Adrenal gland (tissue), 19 donors: ENCODE measurements at places on chromosomes 4 and X. TPM values are rescaled to one million over a fixed set of nuclear protein-coding genes. Genes with fewer than 3 reads are reported as not detected.

DNA sequence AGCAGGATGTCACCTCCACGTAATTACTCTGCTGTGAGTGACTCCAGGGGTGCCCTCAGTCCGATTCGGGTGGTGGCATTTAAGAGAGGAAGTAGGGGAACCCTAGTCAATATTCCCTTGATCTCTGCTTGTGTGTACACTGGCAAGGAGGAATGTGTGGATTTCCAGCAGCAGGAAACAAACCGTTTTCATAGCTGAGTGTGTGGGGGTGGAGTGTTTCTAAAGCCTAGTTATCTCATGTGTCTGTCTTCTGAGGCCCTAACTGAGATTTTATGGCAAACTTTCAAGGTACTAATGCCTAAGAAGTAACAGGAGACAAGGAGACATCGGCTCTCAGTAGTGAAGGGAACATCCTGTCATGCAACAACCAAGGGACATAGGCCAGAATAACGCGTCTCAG lies 6.6 kb upstream of the CLDN24 start:
- H3K4me1 ChIP-seq = no peaks in the 10 kb centered on the region
- H3K27me3 ChIP-seq = peaks cover 2% of the 10 kb centered on the region
- H3K27ac ChIP-seq = no peak overlapping the region
- no peak overlapping the region for H3K4me3 ChIP-seq
- DNase-seq = no peak

DNA sequence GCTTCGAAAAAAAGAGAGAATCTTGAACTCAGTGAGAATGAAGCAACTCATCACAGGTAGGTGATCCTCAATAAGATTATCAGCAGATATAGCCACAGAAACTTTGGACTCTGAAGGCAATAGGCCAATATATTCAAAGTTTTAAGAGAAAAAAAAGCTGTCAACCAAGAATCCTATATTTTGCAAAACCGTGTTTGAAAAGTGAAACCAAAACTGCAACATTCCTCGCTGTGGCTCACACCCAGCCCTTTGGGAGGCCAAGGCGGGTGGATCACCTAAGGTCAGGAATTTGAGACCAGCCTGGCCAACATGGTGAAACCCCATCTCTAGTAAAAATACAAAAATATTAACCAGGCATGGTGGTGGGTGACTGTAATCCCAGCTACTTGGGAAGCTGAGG lies 22.8 kb downstream of the MAD2L1 start:
- H3K4me3 ChIP-seq = no peak overlapping the region
- H3K27me3 ChIP-seq = no peaks in the 10 kb centered on the region
- H3K36me3 ChIP-seq = no peaks in the 10 kb centered on the region

GRCh38 chrX:122272011-122272410 lies 912.1 kb upstream of the GRIA3 start:
- H3K27me3 ChIP-seq = no peaks in the 10 kb centered on the region
- no peaks in the 10 kb centered on the region for H3K36me3 ChIP-seq
- no peak for DNase-seq

DNA sequence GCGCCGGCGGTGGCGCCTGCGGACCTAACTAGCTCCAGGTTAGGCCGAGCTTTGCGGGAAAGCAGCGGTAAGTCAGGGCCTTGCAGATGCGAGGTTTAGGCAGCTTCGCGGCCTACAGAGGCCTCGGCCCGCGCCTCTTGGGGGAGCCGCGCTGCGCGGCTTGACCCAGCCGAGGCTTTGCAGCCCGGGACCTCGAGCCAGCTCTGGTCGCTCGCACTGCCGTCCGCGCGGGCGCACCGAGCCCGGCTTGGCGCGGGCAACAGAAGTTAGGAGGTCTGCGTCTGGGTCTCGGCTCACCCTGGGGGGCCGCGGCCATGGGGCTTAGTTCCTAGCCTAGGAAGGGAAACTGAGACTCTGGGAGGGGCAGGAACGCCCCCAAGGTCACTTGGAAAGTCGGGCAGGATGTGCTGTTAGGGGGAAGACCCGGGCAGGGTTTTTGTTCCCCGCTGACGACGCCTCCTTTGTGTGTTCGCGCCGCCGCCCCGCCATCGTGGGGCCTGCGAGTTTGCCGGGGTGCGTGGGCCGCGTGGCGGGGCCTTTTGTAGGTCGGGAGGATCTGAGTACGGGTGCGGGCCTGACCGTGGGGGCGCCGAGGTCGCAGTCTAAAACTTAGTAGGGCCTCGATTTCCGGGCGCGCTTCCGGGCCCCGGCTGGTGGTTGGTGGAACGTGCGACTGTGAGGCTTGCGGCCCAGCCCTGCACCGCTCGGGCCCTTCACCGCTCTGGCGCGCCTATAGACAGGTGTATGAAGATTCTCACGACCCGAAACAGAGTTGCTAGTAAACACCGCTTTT lies 482 bp downstream of the RNF4 start:
- H3K27me3 ChIP-seq = no peaks in the 10 kb centered on the region
- peak overlapping the region; percentile 91 for H3K27ac ChIP-seq
- peaks cover 16% of the 10 kb centered on the region for H3K4me1 ChIP-seq
- peak; percentile 43 for DNase-seq
- no peaks in the 10 kb centered on the region for H3K36me3 ChIP-seq

- no peak within 1 kb of the TSS for H3K27ac ChIP-seq
- H3K27me3 ChIP-seq = no peaks in the 10 kb centered on the region
Observed at GRCh38 chr4:138242076-138242833, at the start of gene SLC7A11. Gene SLC7A11, minus strand, starts transcription at chr4:138242349. Its CDS starts 280 bp downstream, at chr4:138242069.

DNA sequence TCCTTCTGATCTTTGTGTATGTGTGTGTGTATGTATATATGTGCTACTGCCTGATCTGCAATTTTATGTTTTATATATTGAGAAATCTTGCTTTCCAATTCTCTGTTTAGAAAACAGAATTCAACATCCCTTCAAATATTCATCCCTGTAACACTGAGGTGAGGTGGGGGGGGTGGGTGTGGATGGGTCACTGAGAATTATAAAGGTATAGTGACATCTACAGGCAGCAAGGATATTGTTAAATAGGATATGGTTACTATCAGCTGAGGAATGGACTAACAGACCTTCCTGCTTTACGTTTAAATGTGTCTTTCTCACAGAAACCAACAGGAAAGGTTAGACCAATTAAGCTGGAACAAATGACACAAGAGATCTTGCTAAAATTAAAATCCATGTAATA lies 19.0 kb upstream of the MAGEB2 start:
- peaks cover 5% of the 10 kb centered on the region for H3K27me3 ChIP-seq
- H3K4me3 ChIP-seq = no peak overlapping the region
- no peak overlapping the region for H3K27ac ChIP-seq

- H3K27me3 ChIP-seq = peaks cover 5% of the 10 kb centered on the region
- peak; percentile 84 for DNase-seq
- H3K27ac ChIP-seq = peak overlapping the region; percentile 17
- no peaks in the 10 kb centered on the region for H3K4me1 ChIP-seq
- H3K4me3 ChIP-seq = no peak overlapping the region
Observed at GRCh38 chrX:72094894-72095293, 36.8 kb downstream of the RTL5 start.

DNA sequence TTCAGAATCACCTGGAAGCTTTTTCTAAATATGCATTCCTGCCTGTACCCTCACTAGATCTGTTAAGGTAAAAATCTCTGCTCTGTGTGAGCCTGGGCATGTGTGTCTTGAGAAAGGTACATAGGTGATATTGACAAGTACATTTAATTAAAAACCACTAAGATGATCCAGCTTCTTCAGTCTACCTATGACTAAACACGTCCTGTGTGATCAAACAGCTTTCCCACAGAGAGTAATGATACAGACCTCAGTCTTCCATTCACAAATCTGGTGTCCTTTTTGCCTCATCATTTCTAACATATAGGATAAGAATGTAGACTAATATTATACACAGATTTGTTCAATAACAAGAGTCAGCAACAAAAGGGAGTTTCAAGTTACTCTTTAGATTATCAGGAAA lies 42.6 kb downstream of the GALNT7 start:
- peaks cover 6% of the 10 kb centered on the region for H3K4me1 ChIP-seq
- no peak overlapping the region for H3K27ac ChIP-seq
- H3K4me3 ChIP-seq = no peak overlapping the region
- no peak for DNase-seq

- no peak for DNase-seq
- H3K27ac ChIP-seq = no peak overlapping the region
- no peak overlapping the region for H3K4me3 ChIP-seq
- H3K36me3 ChIP-seq = no peaks in the 10 kb centered on the region
- H3K27me3 ChIP-seq = no peaks in the 10 kb centered on the region
Observed at GRCh38 chr4:78517050-78517652, 34.4 kb upstream of the ANXA3 start.

DNA sequence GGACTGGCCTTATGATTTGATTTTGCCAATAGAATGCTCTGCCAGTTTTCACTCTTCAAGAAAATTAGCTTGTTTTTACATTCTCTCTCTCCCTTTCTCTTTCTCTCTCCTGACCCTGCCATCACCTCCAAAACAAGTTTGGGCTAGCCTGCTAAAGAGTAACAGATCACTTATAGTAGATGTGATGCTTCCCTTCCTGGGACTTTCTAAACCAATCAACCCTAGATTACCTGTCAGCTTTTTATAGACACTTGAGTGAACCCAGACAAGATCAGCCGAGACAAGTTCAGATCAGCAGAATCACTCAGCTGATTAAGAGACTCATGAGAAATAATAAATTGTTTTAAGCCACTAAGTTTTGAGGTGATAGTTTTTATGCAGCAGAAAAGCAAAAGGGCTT lies 521.2 kb downstream of the ANKRD50 start:
- no peak for DNase-seq
- no peak overlapping the region for H3K27ac ChIP-seq
- no peak overlapping the region for H3K4me3 ChIP-seq
- H3K27me3 ChIP-seq = no peaks in the 10 kb centered on the region
- H3K36me3 ChIP-seq = no peaks in the 10 kb centered on the region

- no peaks in the 10 kb centered on the region for H3K36me3 ChIP-seq
- H3K4me1 ChIP-seq = no peaks in the 10 kb centered on the region
- no peak overlapping the region for H3K4me3 ChIP-seq
- H3K27ac ChIP-seq = no peak overlapping the region
- DNase-seq = no peak
- H3K27me3 ChIP-seq = peaks cover 6% of the 10 kb centered on the region
Observed at GRCh38 chrX:17674601-17675000, 62.7 kb upstream of the SCML1 start.

- DNase-seq = no peak
- no peak overlapping the region for H3K27ac ChIP-seq
- peaks cover 41% of the 10 kb centered on the region for H3K27me3 ChIP-seq
- no peaks in the 10 kb centered on the region for H3K36me3 ChIP-seq
Observed at GRCh38 chrX:132961511-132961910, 3.1 kb upstream of the HS6ST2 start.

DNA sequence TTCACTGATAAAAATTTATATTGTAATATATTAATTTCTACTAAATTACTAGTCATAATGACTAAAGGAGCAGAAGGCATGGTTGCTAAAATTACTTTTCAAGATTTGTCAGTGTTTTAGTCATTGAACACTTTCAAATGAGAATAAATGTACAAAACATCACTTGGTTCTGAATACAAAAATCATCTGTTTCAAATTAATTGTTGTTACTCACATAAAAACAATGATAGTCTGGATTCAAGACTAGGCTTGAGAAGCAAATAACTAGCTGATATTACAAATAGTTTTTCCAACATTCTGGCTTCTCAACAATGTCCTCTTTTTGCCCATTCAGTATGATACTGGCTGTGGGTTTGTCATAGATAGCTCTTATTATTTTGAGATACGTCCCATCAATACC lies 112.5 kb downstream of the ANAPC10 start:
- H3K4me3 ChIP-seq = no peak overlapping the region
- no peak for DNase-seq
- H3K27ac ChIP-seq = no peak overlapping the region
- H3K4me1 ChIP-seq = no peaks in the 10 kb centered on the region
- H3K27me3 ChIP-seq = no peaks in the 10 kb centered on the region
- H3K36me3 ChIP-seq = no peaks in the 10 kb centered on the region

DNA sequence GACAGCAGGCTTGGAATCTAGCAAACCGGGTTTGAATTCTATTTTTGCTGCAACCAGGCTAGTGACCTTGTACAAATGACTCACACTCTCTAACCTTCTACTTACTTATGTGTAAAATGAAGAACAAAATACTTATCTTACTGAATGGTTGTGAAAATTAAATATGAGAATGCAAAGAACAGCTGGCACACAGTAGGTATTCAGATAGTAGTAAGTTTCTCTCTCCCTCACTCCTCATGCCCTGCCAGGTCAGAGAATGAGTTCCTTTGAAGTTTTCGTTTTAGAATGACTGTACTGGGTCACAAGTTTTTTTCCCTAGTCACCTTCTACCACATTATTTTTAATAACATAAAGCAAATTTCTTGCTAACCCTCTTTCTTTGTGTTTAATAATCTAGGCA lies 33.0 kb downstream of the CISD2 start:
- no peak for DNase-seq
- no peak overlapping the region for H3K4me3 ChIP-seq
- no peaks in the 10 kb centered on the region for H3K27me3 ChIP-seq
- H3K36me3 ChIP-seq = no peaks in the 10 kb centered on the region
- H3K4me1 ChIP-seq = no peaks in the 10 kb centered on the region

The GAGE12J gene
- total RNA-seq = not detected

The ART3 gene
- not detected for total RNA-seq

The MAP7D2 gene
- total RNA-seq = 0.84 TPM

The SPATA18 gene
- 15.5 TPM for total RNA-seq

The CDK16 gene
- 112 TPM for total RNA-seq

The CXCL8 gene
- 1.6 TPM for total RNA-seq

The FAM156A gene
- total RNA-seq = 30.9 TPM

The SOX3 gene
- not detected for total RNA-seq
